Activated CD4-positive, alpha-beta T cell treated with anti-CD3 and anti-CD28 coated beads, Interleukin-2, Interleukin-4, amounts not matched to agents 100 ng/mL and 50 ng/mL, durations not matched to agents 16 hours and 8 hours (primary cell): ENCODE measurements at places on chromosomes 2 and 18.

GRCh38 chr2:169291517-169291916, 70.8 kb downstream of the LRP2 start:
- DNase-seq, result no peak

DNA sequence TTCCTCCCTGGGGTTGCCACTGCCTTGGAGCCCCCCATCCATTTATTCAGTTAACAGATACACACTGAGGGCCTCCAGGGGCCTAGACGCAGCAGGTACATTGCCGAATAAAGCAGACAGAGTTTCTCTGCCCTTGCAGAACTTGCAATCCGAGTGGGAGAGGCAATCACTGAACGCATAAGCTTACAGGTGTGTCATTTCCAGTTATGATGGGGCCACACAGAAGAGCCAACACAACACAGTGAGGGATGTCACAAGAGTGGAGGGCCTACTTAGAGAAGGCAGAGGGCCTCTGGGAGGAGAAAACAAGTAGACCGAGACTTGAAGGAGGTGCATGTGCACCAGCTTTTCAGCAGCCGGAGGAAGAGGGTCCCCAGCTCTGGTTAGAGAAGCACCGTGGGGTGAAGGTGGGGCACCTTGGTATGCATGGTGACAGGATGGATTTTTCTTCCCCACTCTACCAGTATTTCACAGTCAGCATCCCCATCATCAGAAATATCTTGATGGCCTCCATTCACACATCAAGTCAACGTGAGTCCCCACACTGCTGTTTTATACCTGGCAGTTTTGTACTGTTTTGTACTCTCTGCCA, 150.9 kb downstream of the SMAD7 start:
- DNase-seq, result no peak

DNA sequence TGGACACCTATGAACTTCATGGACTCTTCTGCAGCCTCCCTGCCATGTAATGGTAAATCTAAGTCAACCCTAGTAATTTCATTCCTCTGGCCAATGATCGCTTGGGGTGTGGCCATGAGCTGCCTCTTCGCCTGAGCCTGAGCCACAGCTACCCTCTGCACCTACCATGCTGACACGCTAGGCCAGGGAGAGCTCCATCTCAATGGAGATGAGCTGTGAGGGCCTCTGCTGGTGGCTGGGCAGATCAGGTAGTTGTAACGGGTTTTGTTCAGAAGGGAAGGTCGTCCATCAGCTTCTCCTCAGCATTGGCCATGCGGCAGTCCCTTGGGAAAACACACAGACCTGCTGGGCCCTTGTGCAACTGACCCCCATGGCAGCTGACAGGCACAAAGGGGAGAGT, 24.4 kb downstream of the MPHOSPH10 start:
- peak; percentile 24 for DNase-seq

DNA sequence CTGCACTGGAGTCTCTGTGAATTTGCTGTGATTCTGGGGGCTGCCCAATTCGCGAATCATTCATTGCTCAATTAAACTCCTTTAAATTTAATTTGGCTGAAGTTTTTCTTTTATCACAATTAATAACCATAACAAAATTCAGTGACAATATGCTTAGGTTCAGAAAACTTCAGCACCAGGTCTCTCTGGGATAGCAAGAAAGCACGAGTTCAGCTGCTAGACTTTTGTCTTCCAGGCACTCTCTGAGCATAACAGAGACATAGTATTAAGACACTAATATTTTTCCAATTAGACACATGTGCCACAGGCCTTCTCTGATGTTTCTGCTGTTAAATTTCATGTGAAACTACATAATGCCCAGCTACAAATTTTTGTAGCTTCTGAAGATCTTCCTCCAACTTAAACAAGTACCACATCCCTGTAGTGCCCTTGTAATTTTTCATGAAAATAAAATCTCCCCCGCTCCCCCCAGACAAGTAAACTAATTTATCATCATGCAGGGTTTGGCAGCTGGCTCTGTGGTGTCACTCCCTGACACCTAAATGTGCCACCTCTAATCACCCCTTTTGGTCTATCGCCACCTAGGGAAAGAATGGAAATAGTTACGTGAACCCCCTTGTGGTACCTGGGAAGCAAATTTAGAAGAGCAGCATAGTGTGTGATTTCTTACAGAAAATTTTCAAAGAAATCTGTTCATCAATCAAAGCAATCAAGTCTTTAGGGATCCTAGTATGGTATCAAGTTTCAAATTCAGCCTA, 94.1 kb downstream of the CSRNP3 start:
- peak; percentile 8 for DNase-seq

GRCh38 chr2:227335713-227336112, 10.7 kb downstream of the MFF start:
- peak; percentile 55 for DNase-seq

DNA sequence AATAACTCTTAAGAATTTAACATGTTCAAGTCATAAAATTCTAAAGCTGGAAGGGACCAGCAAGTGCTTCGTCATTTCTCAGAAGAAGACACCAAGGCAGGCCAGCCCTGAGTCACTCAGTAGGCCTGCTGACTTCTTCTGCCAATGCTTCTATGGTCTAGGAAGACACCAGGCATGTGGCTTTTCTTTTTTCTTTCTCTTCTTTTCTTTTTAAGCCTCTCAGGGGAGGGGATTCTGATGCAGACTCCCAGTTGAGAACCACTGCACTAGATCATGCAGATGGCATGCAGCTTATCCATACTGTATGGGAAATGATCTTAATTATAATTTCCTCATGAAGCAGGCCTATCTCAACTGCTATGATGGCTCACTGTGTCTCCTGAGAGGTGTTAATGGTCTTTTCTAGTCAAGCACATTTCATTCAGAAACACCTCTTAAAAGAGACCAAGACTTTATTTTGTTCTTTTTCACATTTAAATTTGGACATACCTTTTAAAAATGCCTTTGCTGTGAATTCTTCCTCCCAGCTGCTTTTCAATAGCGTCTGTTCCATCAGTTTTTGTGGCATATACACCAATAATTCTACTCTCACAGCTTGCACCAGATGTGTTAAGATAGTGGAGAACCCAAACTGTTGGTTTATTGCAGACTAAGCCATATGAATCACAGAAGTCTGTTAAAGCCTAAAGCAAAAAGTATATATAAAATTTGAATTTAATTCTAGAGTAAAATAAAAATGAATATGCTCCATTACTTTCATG, 11.3 kb downstream of the KCTD18 start:
- no peak for DNase-seq

- DNase-seq, result no peak
Measured at GRCh38 chr18:42005782-42006181, 50.7 kb downstream of the PIK3C3 start.

GRCh38 chr18:33682436-33682835, 104.4 kb downstream of the ASXL3 start:
- no peak for DNase-seq

- no peak for DNase-seq
Measured at GRCh38 chr2:178542569-178542968, 62.3 kb downstream of the PLEKHA3 start.

- no peak for DNase-seq
Measured at GRCh38 chr2:54348646-54349045, 92.6 kb upstream of the TSPYL6 start.

GRCh38 chr2:18988631-18989232, 369.7 kb downstream of the OSR1 start:
- no peak for DNase-seq

DNA sequence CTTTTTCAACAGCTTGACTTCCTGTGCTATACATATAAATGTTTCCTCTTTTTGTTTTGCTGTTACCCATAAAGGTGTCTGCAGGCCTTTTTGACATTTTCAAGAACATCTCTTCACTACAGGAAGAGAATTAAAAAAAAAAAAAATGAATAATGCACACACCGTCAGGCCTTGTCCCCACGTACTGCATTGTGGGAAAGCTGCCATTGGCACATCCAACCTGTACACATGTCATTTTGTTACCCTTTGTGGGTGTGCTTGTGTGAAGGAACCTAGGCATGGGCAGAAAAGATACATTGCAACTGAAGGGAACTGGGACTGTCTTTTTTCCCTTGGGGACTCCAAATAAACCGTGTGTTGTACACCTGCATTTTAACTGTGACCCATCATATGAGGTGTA, 16.8 kb upstream of the TMEM37 start:
- DNase-seq, result no peak

DNA sequence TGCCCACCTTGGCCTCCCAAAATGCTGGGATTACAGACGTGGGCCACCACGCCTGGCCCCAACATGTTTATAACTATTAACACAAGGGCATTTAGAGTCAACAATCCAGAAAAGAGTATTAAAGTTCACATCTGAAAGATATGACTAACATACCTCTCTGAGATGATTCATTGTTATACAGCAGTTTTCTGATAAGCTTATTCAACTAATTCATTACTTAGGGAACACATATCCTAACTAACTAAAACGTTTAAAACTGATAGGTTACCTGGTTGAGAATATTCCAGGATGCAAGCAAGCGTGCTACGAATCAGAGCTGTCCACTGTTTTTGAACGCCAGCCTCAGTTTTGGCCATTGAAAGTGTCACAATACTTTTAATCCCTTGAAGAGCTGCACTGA, 34.0 kb upstream of the STRN start:
- no peak for DNase-seq
